HL-60 (cell line): ENCODE measurements at places on chromosomes 6 and 20.

GRCh38 chr6:34288581-34288980 lies 39.8 kb upstream of the SMIM29 start:
- no peak for DNase-seq

DNA sequence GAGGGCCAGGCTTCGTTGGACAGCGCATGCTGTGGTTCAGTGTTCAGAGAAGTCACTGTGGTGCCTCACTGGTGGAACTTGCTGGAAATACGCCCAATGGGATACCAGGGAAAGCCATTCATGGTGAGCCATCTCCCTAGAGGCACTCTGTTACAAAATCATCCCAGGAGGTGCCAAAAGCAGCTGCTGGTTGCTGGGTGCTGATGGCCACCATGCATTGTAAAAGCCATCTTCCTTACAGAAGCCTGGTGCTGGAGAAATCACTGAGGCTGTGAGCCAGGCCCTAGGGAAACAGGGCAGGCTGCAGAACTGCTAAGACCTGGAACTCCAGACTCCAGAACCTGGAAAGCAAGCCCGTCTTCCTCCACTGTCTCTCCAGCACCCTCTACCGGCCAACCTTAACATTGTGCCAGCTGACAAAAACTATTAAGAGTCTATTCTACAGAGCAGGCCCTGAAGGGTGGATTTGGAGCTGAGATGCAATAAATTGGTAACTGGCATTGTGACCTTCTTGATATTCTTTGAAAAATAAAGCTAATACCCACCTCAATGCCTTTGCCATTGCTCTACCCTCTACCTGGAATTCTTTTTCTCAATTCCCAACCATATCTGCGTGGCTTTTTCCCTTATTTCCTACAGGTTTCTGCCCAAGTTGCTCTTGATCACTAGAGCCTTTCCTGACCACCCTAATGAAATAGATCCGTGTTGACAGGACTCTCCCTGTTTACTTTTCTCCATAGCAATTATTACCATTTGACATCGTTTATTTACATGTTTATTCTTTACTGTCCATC lies 18.5 kb downstream of the SNRPB start:
- DNase-seq: no peak

GRCh38 chr6:4020822-4021132 lies 58.2 kb downstream of the FAM217A start:
- DNase-seq: no peak

DNA sequence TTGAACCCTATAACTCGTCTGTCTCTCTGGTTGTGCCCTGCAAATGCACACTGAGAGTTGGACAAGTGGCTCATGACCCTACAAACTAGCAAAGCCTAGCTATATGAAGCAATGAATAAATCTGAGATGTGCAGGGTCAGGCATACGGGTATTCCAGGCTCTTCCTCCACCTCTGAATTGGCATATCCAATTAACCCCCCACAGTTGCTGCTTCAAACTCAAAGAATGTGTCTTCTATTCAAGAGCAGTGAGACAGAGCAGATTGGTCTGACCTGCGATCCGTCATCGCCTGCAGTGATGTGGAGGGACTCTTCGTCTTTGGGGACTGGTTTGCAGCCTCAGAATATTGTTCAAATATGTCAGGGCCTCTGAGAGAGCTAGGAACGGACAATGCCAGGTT lies 59.8 kb downstream of the LAMP5 start:
- DNase-seq: no peak

DNA sequence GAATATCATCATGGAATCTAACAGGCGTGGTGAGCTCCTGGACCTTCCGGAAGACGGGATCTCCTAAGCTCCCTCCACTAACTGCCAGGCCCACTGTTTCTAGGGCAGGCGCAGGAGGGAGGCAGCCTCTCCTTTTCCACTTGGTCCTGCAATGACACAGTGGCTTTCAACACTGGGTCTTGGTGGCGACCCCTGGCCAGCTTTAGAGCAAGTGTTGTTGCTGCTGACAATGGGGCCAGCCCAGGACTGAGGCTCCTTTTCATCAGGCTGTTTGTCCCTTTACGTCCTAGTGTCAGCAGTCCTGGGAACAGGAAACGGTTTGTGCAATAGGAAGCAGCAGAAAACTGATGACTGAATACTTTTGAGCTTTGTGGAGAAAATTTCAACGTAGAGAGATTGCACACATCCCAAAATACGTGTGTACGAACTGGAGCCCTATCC lies 9.7 kb upstream of the QKI start:
- peak; percentile 76 for DNase-seq

- no peak for DNase-seq
Measured at GRCh38 chr6:22306741-22307466, 10.1 kb upstream of the PRL start.

DNA sequence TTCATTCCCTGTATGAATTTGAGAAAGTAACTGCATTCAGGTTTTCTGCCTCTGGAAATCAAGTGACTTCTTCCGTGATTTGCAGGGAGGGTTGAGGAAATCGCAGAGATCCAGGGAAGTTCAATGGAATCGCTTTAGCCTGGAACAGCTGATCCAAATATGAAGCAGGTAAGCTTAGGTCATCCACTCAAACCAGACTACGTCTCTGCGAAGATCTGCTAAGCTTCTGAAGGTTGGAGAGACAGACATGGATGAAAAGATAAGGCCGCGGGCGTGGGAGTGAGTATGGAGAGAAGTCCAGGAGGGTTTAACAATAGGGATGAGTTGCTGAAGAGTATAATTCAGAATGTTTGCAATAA lies 34.2 kb upstream of the BTN3A2 start:
- DNase-seq: no peak

DNA sequence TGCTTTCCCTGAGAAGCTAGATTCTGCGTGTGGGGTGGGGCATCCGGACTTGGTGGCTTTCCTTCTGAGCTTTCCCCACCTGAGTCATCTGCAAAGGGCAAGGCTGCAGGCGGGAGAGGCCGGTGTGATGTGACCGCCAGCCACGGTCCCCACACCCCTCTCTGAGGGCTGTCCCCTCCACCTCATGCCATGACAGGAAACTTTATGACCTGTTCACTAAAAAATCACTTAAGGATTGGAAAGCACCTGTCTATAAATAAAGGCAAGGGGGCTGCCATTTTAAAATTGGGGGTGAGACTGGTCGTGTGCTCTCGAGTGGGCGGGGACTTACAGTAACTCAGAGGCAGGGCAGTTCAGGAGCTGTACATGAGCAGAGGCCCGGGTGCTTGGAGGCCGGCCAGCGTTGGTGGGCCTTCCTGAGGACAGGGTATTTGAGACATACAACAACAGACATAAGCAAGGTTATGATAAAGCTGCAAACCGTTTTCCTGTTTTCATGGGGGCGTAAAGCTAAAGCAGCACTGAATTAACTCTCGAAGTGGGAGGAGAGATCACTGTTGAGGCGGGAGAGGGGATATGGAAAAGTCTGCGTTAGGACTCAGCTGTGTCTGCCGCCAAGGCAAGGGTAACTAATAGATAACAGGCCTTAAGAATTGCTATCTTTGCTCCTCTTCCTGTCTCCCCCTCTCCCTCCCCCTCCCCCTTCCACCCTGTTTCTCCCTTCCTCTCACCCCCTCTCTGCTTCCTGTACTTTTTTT lies 16.1 kb upstream of the SERPINB1 start:
- peak; percentile 11 for DNase-seq

- no peak for DNase-seq
Measured at GRCh38 chr20:50649590-50649989, 41.8 kb downstream of the RIPOR3 start.

DNA sequence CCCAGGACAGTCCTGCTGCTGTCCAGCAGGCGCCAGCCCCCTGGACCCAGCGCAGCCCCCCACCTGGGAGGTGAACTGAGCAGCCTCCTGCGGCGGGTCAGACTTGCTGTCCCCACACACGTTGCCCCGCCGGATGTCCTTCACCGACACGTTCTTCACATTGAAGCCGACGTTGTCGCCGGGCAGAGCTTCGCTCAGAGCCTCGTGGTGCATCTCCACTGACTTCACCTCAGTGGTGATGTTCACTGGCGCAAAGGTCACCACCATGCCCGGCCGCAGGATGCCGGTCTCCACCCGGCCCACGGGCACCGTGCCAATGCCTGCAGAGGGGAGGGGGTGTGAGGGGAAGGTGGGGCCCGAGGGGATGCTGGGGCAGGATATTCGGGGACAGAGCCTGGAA lies 8.5 kb downstream of the EEF1A2 start:
- DNase-seq: no peak

DNA sequence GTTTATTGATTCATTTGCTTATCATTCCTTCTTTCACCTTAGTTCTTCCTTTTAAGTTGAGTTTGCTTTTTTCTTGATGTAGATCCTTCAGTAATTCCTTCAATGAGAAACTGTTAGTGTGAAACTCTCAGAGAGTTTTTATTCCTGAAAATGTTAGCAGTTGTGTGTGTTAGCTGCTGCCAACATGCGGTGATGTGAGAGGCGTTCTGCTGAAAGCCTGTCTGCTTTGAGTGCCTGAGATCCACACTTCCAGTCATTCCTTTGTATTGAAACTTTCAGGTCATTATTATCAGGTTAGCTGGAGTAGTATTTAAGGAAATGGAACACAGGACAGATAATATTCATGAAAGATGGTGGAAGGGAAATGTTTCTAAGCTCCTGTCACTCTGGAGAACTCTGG lies 70.0 kb upstream of the SUPT3H start:
- DNase-seq: no peak

- no peak for DNase-seq
Measured at GRCh38 chr20:50400705-50401586, 109.2 kb upstream of the PTPN1 start.

DNA sequence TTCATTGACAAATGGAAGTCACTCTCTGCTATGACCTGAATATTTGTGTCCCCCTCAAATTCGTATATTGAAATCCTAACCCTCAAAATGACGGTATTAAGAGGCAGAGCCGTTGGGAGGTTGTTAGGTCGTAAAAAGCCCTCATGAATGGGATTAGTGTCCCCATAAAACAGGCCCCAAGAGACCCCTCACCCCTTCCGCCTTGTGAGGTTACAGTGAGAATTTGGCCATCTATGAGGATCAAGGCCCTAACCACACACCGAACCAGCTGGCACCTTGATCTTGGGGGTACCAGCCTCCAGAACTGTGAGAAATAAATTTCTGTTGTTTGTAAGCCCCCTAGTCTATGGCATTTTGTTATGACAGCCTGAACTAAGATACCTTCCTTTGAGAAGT lies 52.5 kb upstream of the SLC22A16 start:
- no peak for DNase-seq

- no peak for DNase-seq
Measured at GRCh38 chr20:47669152-47669425, 116.2 kb downstream of the SULF2 start.

GRCh38 chr6:150368762-150369161 lies at the start of gene IYD:
TSS of gene IYD (plus strand) at chr6:150369012. CDS start at chr6:150369032, 20 bp downstream.
- no peak for DNase-seq

DNA sequence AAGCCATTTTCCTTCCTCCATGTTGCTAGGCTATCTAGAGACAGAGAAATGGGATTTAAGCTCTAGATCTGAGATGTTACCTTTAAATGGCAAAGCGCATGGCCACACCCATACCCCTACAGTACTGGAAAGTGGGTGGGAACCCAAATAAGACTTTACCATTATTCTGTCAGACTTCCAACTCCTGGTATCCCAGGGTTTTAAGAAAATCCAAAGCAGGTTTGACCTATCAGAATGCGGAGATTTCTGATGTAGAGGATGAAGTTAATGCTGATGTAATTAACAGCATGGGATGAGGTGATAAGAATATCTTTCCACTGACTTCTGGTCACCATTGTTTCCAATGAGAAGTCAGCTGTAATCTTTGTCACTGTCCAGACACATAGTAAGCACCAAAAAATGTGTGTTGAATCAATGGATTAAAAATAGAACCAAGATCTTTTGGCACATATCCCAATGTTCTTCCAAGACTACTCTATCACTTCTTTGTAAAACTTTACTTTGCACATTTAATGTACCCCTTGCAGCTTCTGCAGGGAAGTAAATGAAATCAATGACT lies 140.8 kb upstream of the INSM1 start:
- DNase-seq: no peak

- DNase-seq: no peak
Measured at GRCh38 chr6:26600759-26601158, 4.0 kb downstream of the ABT1 start.

DNA sequence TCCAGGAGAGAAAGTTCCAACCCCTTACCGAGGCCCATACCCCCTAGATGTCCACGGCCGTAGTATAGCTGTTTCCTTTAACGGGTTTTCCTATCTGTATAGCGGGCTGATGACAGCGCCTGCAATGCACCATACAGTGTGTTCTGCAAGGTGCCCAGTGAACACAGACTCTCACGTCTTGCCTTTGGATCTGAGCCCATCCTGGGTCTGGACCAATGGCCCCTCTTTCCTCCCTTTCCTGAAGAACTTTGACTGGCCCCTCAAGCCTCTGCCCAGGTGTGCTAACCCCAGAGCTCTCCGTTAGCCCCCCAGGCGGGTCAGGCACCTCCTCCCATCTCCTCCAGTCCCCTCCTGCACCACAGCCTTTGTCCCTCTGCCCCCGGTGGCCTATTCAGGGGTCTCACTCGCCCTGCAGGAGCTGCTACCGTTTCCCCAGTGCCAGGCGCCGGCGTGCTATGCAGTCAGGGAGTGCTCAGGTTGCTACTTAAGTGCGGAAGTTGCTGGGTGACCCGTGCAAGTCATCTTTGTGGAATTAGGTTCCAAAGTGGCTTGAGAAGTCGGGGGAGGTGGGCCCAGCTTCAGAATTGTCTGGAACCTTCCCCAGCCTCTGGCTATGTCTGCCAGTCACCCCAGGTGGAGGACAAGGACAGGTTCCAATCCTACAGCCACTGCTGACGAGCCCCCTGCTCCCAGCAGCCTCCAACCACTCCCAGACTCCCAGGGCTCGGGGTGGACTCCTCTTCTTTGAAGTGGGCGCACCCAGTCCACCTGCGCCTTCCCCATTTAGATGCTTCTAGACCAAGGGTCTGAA lies 35.0 kb upstream of the ZBP1 start:
- DNase-seq: no peak

- no peak for DNase-seq
Measured at GRCh38 chr20:51531141-51531710, 11.3 kb downstream of the NFATC2 start.

- DNase-seq: no peak
Measured at GRCh38 chr6:118509009-118509617, 39.0 kb upstream of the PLN start.
